ENCODE measurements at places on chromosomes 12 and 14. TPM values are rescaled to one million over a fixed set of nuclear protein-coding genes. Genes with fewer than 3 reads are reported as not detected.

GRCh38 chr12:6038160-6038559, 86.3 kb downstream of the VWF start:
- DNase-seq = peak; percentile 86

DNA sequence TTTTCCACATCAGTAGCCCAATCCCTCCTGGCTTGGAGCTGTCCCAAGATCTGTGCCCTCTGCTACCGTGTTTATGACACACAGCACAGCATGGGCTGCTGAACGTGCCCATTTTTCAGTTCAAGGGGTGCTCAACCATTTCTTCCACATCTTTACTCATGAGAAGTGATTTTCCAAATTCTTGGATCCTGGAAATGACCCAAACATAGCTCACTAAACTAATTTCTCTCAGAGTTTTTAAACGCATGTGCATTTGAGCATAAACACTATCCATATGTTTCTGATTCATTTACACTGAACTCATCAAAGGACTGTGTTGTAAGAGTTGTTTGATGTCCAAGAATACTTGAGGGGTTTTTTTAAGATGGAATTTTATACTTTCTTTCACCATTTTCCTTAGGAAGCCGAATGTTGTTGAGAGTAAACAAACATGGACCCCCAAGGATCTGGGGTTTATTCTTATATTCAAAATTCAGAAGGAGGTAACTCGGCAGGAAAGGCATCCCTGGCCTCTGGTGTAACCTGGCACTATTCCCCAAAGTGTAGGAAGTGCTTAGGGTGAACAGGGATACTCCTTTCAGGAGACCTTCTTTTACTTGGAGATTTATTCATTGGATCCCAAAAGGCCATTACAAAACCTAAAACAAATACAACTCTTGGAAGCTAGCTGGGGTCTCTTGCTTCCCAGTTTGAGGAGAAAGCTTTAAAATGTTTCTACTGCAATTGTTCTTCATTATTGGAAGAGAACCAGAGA, 215.0 kb downstream of the BMP4 start:
- no peak for DNase-seq

DNA sequence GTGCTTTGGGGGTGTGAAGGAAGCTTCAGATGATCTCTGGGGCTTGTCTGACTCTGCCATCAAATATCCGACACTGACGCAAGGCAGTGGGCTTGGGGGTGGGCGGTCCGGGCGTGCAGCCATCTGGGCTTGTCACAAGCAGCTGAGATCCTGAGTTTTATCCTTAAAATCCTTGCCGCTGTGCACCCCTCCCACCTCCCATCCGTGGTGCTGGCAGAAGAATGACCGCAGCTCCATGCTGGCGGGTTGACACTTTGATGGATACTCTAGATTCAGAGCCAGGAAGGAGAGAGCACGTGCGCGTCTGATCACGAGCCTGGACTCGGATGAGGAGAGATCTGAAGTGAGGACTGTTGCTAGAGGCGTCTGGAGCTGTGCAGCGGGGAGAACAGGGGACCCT, 3.0 kb downstream of the ZFYVE21 start:
- no peak for DNase-seq

- DNase-seq = no peak
Measured at GRCh38 chr12:51225771-51226170, 7.9 kb upstream of the POU6F1 start.

DNA sequence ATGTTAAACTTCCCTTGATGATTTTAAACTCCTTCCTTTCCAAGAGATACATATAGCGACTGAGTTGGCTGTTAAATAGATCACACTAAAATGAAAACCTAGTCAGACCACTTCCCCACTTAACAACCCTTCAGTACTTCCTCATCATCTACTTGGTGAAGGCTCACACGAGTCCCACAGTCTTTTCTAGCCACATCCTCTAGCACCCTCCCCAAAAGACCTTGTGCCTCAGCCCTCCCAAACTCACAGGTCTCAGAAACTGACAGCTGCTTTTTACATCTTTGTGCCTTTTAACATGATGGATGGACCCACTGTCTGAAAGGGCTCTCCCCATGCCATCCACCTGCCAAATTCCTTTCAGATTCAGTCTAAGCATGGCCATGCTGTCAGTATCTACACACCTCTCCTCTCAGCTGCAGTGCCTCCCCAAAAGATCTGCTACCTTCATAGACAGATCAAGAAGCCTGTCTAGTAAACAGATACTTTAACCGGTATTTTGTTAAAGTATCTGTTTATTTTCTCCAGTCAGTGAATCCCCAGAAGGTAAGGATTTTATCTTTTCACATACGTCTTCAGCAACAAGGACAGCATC, 65.1 kb upstream of the GPHB5 start:
- peak; percentile 39 for DNase-seq

DNA sequence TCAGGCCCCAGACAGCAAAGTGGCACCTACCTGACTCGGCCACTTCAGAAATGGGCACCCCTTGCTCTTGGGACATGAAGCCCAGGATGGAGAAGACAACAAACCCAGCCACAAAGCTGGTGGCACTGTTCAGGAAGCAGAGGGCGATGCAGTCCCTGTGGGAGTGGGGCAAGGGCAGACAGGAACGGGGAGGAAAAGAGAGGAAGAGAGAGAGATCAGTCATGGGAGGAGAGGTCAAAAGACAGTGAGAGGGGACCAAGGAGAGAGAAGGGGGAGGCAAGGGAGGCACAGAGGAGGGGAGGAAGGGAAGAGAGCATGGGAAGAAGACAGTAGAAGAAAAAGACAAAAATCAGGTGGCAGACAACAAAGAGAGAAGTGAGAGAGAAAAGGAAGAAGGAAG, 16.6 kb downstream of the SLC6A12 start:
- DNase-seq = no peak

- no peak for DNase-seq
Measured at GRCh38 chr12:107515446-107515958, 170.1 kb upstream of the PWP1 start.

DNA sequence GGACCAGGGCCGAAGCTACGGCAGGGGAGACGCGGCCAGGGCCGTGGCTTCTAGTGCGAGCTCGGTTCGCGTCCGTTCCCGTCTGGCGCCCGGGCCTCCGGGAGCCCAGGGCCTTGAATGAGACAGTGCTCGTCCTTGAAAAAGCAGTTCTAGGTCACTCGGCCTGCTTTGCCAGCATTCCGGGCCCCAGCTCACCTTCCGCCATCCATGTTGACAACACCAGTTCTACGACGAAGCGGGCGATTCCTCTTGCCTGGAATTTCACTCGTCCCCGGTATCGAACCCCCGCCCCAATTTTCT, 4.5 kb downstream of the OR10AD1 start:
- DNase-seq = peak; percentile 75

The TOX4 gene
- total RNA-seq = 8.4 TPM

The TBX5 gene
- total RNA-seq = not detected

The DGKA gene
- 92.0 TPM for total RNA-seq

The NEMF gene
- total RNA-seq = 107 TPM

The NUMB gene
- 129 TPM for total RNA-seq

The SERPINA1 gene
- total RNA-seq = 114 TPM

The BCL2L14 gene
- 16.1 TPM for total RNA-seq

The SUDS3 gene
- 66.3 TPM for total RNA-seq

The R3HDM2 gene
- 22.8 TPM for total RNA-seq

The PLA2G1B gene
- total RNA-seq = not detected

The ACOT6 gene
- not detected for total RNA-seq

The RIPK3 gene
- total RNA-seq = 6.4 TPM

The CLEC4D gene
- total RNA-seq = not detected

The KCNH5 gene
- total RNA-seq = not detected

The SLC4A8 gene
- 9.0 TPM for total RNA-seq

The GPRC5A gene
- total RNA-seq = 39.5 TPM

The LAG3 gene
- not detected for total RNA-seq

Data from stomach (tissue), 19 donors.